ENCODE measurements at places on chromosomes 2 and 18.

DNA sequence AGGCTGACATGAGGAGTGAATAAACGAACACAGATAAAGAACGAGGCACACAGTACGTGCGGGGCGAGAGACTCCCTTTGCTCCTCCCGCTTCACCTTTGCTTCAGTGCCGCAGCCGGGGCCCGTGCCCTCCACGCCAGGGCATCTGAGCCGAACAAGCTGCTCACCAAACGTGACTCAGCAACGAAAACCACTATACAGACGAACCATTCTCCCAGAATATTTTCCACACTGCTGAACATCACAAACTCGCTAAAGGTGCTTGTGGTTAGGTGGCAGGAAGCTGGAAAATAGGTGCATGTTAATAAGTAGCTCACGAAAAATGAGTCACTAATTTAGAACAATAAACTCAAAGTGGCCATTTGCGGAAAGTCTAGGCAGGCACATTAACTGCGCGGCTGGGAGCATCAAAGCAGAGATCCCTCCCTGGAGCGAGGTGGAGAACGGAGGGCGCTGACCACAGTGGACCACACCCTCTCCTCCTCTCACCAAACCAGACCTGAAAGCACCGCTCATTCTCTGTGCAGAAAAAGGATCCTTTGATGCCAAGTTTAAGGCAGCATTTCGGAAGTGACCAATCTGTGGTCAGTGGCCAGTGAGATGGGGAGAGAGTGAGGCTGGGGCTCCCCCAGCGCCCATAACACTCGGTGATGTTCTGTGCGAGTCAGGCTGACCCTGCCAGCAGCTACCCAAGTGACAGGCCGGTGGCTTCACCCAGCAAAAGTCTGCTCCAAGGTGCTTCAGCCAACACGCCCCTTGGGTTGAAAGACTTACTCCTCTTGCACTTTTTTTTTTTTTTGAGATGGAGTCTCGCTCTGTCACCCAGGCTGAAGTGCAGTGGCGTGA, 153.2 kb downstream of the HDAC4 start:
- peak; percentile 28 for DNase-seq

GRCh38 chr18:11387880-11388279, 221.5 kb upstream of the SLC35G4 start:
- DNase-seq = no peak

GRCh38 chr18:7872569-7872968, 305.5 kb downstream of the PTPRM start:
- no peak for DNase-seq

DNA sequence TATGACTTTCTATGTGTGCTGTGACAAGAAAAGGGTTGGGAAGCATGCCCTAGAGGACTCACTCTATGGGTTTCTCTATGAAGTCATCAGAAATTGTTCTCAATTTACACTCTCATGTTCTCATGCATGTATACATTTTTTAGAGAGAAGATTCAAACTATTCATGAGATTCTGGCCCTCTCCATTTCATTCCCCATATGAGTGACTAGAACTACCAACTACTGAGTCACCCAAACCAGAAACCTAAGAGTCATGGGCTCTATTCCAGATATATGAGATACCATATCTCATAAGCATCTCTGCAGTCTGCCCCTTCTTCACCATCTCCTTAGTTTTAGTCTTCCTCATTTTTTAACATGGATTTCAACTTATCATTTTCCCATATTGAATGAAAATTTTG, 87.7 kb downstream of the EXOC6B start:
- no peak for DNase-seq

DNA sequence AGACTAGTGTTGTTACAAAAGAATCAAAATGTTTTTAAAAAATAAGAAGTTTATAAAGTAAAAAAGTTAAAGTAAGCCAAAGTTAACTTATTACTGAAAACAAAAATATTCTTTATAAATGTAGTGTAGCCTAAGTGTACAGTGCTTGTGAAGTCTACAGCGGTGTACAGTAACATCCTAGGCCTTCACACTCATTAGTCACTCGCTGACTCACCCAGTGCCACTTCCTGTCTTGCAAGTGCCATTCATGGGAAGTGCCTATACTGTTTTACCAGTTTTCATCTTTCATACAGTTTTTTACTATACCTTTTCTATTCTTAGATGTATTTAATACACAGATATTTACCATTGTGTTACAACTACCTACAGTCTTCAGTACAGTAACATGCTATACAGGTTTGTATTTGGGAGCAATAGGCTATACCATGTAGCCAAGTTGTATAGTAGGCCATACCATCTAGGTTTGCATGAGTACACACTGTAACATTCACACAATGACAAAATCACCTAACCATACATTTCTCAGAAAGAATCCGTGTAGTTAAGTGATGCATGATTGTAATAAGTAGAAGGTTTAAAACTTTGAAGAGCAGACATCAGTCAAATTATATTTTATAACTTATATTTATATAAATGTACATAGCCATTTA, 13.4 kb downstream of the SERPINB7 start:
- peak; percentile 78 for DNase-seq

DNA sequence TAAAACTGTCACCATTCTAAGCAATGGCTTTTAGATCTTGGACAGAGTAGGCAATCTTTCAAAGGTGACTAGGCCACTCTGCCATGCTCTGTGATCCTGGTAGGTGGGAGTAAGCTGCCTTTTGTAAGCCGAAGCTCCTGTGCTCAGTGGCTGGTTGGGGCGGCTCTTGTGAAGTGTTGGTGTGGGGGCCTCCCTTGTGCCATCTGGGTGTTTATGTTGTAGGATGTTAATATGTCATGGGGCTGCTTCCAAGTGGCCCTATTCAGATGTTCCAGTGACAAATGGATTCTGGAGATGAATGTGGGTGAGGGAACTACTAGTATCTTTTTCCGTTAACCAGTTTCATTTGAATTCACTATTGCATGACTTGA, 116.8 kb upstream of the SPRED2 start:
- no peak for DNase-seq

GRCh38 chr2:18078216-18078615, 199.7 kb downstream of the KCNS3 start:
- no peak for DNase-seq

DNA sequence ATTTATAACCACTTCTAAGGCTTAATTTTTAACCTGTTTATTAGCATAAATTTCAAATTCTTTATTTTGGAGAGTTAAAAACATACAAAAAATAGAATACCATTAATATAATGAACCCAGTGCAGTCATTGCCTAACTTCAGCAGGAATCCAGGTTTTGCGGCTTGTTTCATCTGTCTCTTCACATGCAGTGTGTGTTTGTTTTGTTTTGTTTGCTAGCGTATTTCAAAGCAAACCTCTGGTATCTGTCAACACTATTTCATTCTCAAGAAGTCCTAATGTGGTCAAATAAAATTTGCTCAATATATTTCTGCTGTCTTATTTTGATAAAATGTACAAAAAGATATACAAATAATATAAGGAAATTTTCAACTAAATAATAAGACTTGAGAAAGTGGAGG, 328.5 kb downstream of the AGPS start:
- DNase-seq = no peak

DNA sequence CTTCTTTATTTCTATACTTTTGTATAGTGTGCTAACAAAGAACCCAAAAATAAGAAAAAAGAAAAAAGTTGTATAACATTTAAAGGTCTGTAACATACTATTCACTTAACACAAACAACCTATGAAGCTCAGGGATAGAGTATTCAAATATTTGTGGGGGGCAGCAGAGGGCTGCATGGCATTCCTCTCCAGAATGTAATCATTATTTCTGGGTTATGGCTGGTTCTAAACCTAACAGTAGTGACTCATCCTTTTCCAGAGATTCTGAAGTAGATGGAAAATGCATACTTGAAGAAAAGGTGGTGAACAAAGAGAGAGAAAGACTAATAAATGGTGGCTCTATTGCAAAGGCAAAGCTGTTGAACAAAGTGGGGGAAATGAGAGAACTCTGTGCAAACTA, 249.4 kb downstream of the NRXN1 start:
- no peak for DNase-seq
